ENCODE measurements at places on chromosomes 4 and X.
A peak's percentile ranks its signal among the peaks of the same experiment; 100 is the strongest.

GRCh38 chr4:4838936-4839810, 20.3 kb upstream of the MSX1 start:
- DNase-seq, result no peak

- DNase-seq, result no peak
Measured at GRCh38 chr4:74047152-74047551, 8.7 kb upstream of the CXCL3 start.

GRCh38 chr4:148693913-148694649, 251.9 kb upstream of the NR3C2 start:
- no peak for DNase-seq

DNA sequence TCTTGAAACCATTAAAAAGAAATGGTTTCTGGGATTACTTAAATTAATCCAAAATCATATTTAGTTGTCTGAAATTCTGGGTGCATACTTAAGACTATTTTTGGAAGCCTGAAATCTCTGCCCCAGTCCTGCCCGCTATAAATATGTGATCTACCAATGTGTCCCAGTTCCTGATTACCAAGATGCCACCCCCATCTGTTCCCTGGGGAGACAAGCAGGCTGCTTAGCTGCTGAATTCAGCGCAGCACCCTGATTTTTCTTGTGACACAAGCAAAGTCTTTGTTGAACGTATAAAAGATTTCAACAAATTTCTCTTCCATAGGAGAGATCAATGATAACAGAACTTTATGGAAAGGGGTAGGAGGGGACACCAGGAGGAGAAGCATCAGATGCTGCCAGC, 100.6 kb upstream of the PRPS2 start:
- no peak for DNase-seq

DNA sequence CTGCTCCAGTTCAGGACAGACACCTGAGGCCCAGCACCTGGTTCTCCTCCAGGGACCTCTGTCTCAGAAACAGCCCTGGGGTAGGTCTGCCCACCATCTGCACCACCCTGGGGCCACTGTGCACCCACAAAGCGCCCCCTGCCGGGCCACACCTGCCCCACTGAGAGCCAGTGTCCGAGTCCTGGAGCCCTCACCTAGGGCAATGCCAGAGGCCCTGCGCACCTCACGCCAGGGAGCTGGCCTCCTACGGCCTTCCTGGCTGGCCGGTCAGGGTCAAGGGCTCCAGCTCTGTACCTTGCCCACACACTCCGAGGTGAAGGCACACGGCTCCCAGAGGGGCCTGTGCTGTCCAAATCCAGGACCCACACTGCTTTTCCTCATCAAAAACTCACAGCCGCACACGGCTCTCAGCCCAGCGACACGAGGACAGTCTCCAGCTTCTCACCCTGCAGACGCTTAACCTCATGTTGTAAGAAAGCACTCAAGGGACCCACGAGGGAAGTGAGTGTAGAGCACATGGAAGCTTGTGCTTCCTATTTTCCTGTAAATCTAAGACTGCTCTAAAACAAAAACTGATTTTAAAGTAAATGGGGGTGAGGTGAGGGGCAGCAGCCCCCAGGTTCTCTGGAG, 5.4 kb downstream of the CTBP1 start:
- no peak for DNase-seq

DNA sequence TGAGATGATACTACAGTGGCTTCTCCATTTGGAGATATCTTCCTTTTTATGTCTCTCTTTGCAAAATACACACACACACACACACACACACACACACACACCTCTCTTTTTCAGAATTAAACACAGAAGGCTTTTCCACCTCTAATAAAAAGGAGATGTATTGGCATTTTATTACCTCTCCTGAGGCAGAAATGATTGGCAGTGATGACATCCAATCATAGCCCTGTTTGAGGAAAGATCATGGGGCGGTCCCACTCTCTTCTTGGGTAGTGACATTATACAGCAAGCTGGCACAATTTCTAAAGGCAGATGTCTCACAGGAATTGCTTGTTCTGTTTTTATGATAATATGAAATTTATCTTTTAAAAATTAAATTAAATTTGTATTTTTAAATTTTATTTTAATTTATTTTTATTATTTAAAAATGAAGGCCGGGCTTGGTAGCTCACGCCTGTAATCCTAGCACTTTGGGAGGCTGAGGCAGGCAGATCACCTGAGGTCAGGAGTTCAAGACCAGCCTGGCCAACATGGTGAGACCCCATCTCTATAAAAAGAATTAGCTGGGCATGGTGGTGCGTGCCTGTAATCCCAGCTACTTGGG, 15.6 kb downstream of the CHRNA9 start:
- DNase-seq, result no peak

DNA sequence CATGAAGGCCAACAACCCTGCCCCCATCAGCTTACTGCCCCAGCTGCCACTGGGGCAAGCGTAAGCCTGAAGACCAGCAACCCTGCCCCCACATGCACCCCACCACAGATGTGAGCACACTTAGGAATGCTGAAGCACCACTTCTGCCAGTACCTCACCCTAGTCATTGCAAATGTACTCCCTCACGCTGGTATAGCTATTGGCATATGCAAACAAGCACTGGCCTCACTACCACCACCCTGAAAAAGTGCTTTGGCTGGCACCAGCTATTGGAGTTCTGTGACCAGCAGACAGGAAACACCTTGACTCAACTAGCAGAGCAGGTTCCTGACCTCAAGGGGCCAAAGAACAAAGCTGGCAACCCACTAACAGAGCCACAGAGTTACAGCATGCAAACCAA, 534.4 kb upstream of the POU3F4 start:
- DNase-seq, result no peak

DNA sequence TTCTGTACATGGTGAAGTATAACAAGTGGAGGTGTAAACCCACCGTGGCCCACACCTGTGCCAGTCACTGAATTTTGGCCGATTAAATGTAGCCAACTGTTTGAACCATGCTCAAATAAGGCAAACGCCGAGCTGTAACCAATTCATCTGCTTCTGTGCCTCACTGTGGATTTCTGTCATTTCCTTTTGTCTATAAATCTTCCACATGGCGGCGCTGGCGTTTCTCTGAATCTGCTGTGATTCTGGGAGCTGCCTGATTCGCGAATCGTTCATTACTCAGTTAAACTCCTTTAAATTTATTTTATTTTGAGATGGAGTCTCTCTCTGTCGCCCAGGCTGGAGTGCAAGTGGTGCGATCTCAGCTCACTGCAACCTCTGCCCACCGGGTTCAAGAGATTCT, 19.2 kb downstream of the SUPT20HL2 start:
- no peak for DNase-seq

- no peak for DNase-seq
Measured at GRCh38 chr4:53100501-53101190, 238.5 kb downstream of the RASL11B start.

- DNase-seq, result no peak
Measured at GRCh38 chrX:64176876-64177275, 28.6 kb downstream of the AMER1 start.

- no peak for DNase-seq
Measured at GRCh38 chr4:148330161-148330560, 112.1 kb downstream of the NR3C2 start.

GRCh38 chrX:136666088-136666487, 18.1 kb downstream of the CD40LG start:
- DNase-seq, result no peak

GRCh38 chr4:78291277-78291676, 234.2 kb downstream of the FRAS1 start:
- no peak for DNase-seq

DNA sequence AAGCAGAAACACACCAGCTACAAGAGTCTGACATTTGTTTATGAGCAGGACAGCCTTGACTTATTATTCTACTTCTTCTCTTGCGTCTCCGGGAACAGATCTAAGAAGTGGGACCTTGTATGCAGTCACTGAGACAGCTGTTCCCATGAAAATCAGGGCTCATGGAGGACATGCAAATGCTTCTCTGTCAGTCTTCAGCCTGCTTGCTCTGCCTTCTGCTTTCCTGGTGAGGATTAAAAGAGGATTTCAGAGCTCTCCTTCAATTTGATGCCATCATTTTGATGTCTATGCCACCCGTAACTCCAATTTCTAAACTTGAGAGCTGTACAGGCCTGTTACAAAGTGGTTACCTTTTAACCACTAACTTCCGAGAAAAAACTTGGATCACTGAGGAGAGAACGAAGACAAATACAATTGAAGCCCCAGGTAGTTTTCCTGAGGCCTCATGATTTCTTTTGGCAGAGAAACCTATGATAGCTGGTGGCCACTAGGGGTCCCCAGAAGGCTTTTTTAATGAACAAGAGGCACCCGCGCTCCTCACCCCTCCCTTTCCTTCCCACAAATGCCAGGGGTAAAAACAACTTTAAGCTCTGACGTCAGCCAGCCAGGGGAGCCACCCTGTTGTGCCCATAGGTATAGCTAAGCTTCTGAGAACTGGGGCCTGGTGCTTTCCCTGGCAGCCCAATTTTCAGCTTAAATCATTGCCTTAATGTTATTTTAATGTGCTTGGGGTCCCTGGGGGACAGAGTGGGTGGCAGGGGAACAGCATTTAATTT, 97.0 kb downstream of the DDIT4L start:
- DNase-seq, result peak; percentile 88

DNA sequence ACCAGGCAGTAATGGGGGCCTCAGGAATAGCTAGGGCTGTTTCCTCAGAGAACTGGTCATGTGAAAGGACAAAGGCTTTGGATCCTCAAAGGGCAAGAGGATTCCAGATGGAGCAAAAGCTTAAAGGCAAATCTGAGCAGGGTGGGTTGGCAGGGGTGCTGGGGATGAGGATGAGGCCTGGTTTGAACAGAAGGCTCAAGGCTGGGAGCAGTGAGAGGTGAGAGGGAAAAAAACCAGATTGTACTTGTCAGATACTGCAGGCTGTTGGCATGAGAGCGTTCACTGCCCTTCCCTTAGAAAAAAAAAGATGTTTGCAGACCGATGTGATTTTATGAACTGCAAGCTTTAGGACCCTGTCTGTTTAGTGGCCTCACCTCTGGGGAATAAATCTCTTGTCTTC, 75.3 kb upstream of the PLAC1 start:
- DNase-seq, result no peak

DNA sequence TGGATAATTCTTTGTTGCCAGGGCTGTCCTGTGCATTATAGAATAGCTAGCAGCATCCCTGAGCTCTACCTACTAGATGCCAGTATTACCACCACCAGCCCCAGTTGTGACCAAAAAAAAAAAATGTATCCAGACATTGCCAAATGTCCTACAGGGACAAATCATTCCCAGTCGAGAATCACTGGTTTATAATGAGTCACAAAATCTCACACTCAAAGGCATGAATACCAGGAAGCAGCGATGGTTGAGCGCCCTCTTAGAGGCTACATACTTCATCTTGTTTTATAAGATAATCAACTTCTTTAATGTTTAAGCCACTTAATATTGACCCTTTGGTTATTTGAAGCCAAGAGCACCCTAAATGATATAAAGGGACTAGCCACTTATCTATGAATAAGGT, 297.3 kb downstream of the DHX15 start:
- DNase-seq, result no peak

GRCh38 chrX:20663336-20663735, 396.6 kb upstream of the RPS6KA3 start:
- DNase-seq, result no peak

DNA sequence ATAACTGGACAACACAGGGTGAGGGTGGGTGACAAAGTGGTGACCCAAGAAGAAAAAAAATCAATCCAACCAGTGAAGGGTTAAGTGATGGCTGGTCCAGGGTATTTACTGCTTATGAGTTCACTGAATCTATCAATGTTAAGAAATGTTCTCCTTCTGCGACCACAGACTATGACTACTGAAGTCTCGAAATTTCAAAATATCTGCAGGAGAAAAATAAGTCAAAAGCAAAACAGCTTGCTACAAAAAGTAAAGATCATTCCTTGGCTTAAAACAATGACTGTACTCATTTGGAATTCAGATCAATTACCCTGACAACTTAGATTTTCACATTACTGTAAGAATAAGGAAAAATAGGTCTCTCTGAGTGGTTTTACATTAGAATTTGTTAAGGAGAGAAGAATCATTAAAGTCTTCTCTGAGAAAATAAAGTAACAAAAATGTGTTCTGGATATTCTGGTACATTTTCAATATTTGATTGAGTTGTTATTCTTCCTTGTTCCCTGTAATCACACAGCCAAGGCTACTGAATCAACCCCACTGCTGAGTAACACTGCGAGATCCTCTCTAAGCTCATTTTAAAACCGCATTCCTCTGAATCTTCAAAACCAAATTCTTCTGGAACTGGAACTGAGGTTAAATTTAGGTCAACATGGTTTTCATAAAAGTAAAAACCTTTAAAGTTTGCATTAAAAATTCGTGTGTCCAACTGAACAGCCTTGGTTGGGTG, 22.7 kb downstream of the SMPX start:
- DNase-seq, result peak; percentile 34

GRCh38 chr4:136909626-136910025, 622.7 kb downstream of the PCDH18 start:
- no peak for DNase-seq

- peak; percentile 43 for DNase-seq
Measured at GRCh38 chr4:11720292-11720691, 291.6 kb upstream of the HS3ST1 start.

GRCh38 chrX:18709833-18710232, 2.4 kb downstream of the PPEF1 start:
- DNase-seq, result no peak

DNA sequence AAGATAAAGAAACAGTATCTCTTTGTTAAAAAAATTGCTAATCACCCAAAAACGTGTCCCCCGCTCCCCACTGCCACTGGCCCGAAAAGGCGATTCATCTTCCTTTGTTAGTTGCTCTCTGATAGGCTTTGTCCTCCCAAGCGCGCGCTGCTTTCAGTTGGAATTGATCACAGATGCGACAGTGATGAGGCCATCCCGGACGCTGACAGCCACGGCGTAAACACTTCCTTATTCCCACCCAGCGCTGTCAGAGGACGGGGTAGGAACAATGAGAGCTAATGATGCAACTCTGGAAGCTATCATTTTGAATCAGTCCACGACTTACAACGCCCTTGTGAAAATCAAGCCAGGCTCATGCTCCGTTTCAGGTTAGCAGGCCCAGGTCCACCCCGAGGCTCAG, 21.4 kb downstream of the SOD3 start:
- DNase-seq, result no peak

GRCh38 chr4:43316813-43317212, 424.3 kb downstream of the GRXCR1 start:
- DNase-seq, result peak; percentile 74

GRCh38 chr4:181234951-181235680, 1008.1 kb upstream of the TENM3 start:
- DNase-seq, result no peak

- DNase-seq, result peak; percentile 15
Measured at GRCh38 chr4:175456131-175456530, 355.9 kb downstream of the GPM6A start.

DNA sequence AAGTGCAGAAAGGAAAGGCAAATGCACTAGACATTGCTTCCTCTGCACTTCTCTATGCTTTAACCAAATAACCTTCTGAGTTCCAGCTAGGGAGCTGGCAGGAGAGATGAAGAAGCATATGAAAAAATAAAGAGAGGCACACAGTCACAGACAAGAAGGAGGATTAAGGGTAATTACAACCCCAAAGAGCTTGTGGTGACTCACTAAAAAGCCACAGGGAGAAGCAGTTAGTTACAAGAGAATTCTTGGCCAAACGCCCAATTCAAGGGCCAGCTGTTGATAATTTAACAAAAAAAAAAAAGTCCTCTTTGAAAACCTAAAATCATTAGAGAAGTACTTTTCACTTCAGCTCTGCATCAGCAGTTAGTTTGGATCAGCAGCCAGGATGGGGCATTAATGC, 478.0 kb downstream of the KCNIP4 start:
- DNase-seq, result peak; percentile 71

GRCh38 chrX:7202206-7202605, 54.3 kb upstream of the PUDP start:
- peak; percentile 10 for DNase-seq

All from mammary epithelial cell (primary cell).